Kidney (tissue), 22 donors: ENCODE measurements at places on chromosomes 5 and 9. TPM values are rescaled to one million over a fixed set of nuclear protein-coding genes. Genes with fewer than 3 reads are reported as not detected.

GRCh38 chr5:94577466-94578245 lies 40.7 kb downstream of the KIAA0825 start:
- no peak for DNase-seq

CDH9 gene
- 1.7 TPM for polyA plus RNA-seq

DNA sequence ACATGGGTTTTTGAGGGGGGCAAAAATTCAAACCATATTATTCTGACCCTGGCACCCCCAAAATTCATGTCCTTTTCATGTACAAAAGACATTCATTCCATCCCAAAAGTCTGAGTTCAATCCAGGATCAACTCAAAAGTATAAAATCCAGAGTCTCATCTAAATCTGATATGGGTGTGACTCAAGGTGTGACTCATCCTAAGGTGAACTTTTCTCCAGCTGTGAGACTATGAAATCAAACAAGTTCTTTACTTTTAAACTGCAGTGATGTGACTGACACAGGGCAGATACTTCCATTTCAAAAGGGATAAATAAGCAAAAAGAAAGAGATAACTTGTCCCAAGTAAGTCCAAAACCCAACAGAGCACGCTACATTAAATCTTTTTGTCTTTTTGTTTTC lies 20.6 kb upstream of the CYLC2 start:
- DNase-seq = no peak

HACD4 gene
- 1.3 TPM for polyA plus RNA-seq

DAB2IP gene
- polyA plus RNA-seq = 33.8 TPM

FBP2 gene
- polyA plus RNA-seq = not detected

LNPEP gene
- polyA plus RNA-seq = 6.5 TPM

DNA sequence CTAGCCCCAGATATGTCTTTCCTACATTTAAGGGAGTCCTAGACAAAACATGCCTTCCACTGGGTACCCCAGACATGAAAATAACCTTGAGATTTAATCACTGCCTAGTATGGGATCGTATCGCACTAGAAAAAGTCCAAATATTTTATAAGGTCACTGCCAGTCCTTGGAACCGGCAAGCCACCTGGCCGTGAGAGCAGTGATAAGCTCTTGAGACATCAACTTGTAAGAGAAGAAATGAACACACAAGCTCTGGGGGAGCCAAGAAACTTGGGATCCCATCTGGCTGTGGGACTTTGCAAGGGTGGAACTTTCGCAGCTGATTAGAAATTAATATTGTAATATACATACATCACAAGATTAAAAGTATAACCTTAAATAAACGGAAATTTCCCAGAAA lies 21.5 kb downstream of the MYO10 start:
- DNase-seq = no peak

CDK7 gene
- polyA plus RNA-seq = 29.4 TPM

CCDC183 gene
- 3.1 TPM for polyA plus RNA-seq

- no peak for DNase-seq
These were observed 17.4 kb downstream of the HAUS6 start for GRCh38 chr9:19085295-19085694.

DNA sequence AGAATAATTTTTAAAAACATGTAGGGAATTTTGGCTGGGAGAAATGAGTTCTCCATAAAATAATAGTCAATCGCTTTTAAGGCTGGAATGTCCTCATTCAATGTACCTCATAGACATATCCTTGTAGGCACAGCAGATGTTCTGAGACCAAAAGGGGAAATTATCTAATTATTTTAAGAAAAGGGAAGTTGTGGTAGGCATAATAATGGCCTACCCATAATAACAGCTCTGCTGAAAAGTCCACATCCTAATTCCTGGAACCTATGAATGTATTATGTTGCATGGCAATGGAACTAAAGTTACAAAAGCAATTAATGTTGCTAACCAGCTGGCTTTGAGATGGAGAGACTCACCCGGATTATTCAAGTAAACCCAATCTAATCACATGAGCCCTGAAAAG lies 216.1 kb downstream of the TRIM36 start:
- no peak for DNase-seq

UGT3A1 gene
- 37.5 TPM for polyA plus RNA-seq

GRCh38 chr5:174777111-174777510 lies 52.7 kb downstream of the MSX2 start:
- DNase-seq = no peak

- DNase-seq = no peak
These were observed 14.0 kb upstream of the RNU6ATAC start for GRCh38 chr9:134178394-134178767.

DNA sequence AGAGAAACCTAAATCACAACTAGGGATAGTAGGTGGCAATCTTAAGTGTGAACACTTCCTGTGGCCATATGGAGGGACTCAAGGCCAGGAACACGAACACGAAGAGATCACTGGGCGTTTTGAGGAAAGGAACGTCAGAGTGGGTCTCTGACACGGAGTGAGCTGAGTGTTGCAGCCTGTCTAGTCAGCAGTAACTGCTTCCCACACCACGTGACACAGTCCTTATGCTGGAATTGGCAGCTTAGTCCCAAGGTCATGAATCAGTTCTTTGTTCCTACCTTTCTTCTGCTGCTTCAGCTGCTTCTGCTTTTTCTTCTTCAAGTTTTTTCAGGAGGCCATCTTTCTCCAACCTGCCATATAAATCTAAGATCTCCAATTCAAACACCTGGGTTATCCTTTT lies 18.2 kb downstream of the SPACA9 start:
- DNase-seq = no peak

GRCh38 chr9:72332351-72332750 lies 32.7 kb downstream of the ZFAND5 start:
- no peak for DNase-seq

- no peak for DNase-seq
These were observed 50.3 kb downstream of the HMHB1 start for GRCh38 chr5:143862271-143862670.

DNA sequence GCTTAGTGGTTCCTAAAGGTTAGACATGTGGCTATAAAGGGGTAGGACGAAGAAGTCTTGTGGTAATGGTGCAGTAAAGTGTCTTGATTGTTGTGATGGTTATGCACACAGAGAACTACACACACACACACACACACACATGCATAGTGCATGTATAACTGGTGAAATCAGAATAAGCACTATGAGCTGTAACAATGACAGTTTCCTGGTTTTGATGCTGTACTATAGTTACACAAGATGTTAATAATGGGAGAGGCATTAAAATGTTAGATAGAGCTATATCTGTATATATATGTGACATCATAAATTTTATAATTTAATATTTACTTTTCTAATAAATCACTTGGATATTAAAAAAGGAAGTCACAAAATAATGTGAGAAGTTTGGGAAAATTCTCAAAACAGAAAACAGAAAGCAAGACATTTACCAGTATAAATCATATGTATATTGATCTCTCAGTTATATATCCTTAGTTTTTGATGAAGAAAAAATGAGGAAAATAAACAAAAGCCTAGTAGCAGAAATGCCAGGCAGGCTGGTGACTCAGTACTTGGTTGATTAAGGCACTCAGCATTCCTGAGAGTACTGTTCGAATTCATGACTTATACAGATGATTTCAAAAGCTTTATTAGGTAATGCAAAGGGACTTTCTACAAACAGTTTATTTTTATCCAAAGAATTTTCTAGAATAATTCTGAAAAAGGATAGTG lies 350.5 kb upstream of the DAB2 start:
- DNase-seq = no peak

GRCh38 chr5:96763026-96763425 lies 44.7 kb downstream of the ERAP1 start:
- no peak for DNase-seq

DNA sequence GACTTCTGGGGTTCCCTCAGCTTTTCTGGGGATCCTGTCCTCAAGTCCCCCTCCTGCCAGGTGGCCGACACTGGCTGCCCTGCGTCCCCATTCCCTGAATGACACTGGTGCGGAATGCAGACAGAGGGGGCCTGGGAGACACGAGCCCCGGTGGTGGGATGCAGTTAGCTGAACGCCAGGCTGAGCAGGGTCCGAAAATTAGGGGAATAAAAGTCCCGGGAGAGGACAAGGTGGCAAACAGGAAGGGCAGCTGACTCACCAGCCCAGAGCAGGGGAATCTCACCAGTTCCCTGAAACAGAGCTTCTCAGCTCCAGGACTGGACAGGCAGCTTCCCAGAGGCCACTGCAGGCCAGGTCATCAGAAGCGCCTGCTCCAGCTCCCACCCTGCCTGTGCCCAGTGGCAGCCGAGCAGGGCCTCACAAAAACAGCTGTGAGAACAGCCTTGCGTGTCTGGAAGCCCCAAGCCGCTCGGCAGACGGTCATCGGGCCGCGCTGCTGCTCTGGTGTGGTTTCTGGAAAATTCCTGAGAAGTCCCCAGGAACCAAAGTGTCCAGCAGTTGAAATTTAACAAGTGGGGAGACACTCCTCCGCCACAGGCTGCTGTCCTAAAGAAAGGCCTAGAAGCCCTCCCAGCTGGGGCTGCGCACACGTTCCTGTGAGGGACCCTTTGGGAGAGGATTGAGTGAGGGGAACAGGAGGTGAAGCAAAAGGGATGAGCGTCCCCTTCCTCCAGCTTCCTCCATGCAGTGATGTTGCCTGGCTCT lies 47.6 kb upstream of the EXOC3 start:
- no peak for DNase-seq

- peak; percentile 3 for DNase-seq
These were observed 1925.3 kb upstream of the ACO1 start for GRCh38 chr9:30459156-30459555.

- DNase-seq = no peak
These were observed 1.8 kb downstream of the UBAP2 start for GRCh38 chr9:34046784-34047379.
